ENCODE measurements at places on chromosomes 11 and 22.

GRCh38 chr11:2311353-2312133 lies 9.7 kb downstream of the TSPAN32 start:
- DNase-seq = no peak

- DNase-seq = no peak
Measured at GRCh38 chr11:105609341-105609781, 512 bp upstream of the GRIA4 start.

DNA sequence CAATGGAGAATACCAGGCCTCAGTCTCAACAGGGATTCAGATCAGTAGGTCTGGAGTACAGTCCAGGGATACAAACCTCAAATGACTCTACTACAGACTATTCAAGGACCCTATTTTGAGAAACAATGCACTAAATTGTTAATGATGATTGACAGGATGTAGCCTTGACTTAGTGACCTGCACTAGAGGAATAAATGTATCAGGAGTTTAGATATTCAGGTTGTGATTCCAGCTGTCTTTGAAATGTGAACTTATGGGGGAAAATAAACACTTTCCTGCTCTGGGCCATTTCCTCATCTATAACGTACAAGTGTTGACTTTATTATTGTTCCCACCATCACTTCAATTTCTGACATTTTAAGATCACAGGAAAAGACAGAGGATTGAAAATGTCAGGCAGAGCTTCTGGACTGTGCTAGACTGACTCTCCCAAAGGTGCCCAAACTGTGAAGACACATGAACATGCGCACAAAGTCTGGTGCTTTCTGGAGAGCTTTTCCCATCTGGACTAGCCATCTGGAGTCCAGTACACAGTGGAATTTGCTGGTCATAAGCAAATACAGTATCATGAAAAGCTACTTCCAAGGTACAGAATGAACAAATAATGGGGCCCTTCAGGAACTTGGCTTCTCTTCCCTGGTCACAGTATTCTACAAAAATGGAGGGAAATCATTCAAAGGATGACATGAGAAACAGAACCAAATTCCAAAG lies 110.4 kb downstream of the USP35 start:
- no peak for DNase-seq

- peak; percentile 38 for DNase-seq
Measured at GRCh38 chr11:45922425-45923082, at the start of gene LARGE2. Gene LARGE2 (plus strand): TSS chr11:45922656. CDS start chr11:45922883, 227 bp downstream.

GRCh38 chr11:76282811-76283595 lies 76.7 kb upstream of the WNT11 start:
- DNase-seq = no peak

GRCh38 chr22:29116397-29117123 lies 43.7 kb downstream of the KREMEN1 start:
- DNase-seq = peak; percentile 42
